ENCODE measurements at places on chromosomes 13 and 19.

DNA sequence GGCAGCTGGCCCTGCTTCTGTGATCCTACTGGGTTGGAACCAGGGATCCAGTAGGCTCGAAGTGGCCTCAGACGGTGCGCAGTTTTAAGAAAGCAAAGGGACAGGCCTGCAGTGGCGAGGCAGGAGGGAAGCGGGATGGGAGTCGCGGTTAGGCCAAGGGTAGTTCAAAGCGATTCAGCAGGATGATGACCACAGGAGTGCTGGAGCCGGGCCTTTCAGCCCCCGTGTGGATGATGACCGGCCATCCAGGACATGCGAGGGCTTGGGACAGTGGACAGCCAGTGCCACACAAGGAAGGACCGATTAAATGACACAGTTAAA, 854 bp downstream of the RNASEH2B start:
- DNase-seq: no peak

- no peak for DNase-seq
Observed at GRCh38 chr19:58474291-58474996, 1.7 kb upstream of the ZNF446 start.

- DNase-seq: no peak
Observed at GRCh38 chr13:21909331-21909730, 238.5 kb downstream of the FGF9 start.

DNA sequence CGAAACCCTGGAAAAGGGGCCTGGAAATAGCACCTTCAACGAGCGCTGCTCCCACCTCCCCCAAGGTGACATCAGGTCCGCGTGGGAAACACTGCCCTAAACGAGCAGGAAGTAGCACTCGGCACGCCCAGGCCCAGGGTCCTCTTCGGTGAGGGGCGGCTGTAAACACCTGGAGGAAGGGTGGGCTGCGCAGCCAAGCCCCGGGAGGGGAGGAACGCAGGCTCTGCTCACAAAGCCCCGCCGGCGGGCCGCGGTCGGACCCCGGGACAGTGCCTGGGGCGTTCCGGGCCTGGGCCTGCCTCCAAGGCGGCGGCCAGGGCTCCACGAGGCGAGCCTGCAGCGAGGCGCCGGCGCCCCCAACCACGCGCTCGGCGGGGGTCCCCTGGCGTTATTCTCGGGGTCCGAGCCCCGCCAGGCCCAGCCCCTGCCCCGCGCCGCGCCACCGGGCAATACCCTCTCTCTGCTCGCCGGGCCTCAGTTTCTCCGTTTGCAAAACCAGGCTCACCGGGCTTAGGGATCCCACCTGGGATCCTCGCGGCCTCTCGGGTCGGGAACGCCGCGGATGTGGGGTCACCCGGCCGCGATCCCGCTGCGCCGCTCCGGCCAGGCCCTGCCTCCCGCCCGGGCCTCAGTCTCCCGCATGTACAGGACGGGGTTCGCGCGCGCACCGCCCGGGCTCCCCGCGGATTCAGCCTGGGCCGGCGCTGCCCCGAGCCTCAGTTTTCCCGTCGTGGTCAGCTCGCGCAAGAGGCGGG, 630 bp downstream of the RNF126 start:
- DNase-seq: peak; percentile 61

- no peak for DNase-seq
Observed at GRCh38 chr19:47357788-47358680, 8.9 kb downstream of the DHX34 start.

DNA sequence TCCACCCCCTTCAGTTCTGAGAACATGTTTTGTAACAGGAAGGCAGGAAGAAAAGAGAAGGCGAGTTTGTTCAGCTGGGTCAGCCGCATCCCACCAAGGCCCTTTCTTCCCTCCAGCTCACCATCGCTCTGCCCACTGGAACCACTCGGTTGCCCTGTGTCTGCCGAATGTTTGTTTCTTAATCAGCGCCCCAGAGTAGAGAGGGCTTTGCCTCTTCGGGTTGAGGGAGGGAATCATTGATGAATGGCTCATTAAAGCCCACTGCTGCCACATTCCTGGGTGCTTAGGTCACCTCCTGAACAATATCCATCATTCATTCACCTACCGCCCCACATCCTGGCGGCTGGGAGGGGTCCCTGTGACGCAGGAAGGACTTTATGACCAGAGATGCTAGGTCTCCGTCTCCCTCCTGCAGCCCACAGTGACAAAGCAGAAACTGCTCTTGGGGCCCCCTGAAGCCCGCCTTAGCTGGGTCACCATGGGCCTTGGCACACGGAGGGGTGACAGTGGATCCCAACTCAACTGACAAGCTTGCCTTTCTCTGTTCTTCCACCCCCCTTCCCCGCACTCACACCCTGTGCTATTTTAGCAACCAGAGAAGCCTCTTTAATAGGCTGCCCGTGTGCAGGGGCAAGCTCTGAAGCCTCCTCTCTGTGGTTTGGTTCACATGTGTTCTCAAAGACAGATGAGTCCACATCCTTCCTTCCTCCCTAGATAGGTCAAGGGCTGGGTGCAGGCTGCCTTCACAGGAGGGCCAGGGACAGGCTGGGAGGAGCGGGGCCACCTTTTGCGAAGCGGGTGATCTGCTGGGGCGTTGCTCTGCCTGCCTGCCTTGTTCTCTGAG, 46.2 kb downstream of the ACTN4 start:
- peak; percentile 19 for DNase-seq

DNA sequence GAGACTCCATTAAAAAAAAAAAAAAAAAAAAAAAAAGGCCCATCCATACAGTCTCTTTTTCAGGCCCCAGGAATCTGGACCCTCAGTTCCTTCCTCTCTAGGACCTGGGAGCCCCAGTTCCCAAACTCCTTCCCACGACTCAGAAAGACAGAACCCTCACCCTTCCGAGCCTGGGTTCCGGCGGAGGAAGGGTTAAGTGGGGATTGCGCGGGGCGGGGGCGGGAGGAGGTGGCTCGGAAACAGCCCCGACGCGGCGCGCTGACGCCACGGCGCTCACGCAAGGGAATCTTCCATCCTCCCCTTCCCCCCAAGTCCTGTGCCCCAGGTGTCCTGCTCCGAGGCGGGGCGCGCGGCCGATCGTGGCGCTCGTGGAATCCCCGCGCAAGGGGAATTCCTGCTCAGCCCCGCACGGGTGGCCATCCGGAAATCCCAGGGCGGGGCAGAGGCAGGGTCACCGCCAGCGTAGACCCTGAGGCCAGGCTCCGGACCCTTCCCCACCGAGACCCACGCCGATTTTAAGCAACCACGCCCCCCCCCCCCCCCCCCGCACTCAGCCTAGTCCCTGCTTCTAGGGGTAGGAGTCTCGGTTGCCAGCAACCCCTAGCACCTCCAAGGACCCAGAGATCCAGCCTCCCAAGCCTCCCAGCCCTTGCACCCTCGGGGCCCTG, 659 bp downstream of the NFKBID start:
- DNase-seq: peak; percentile 81

GRCh38 chr13:80168089-80168850, 172.7 kb downstream of the SPRY2 start:
- DNase-seq: no peak

Measured in stimulated activated CD8-positive, alpha-beta memory T cell treated with anti-CD3 and anti-CD28 coated beads, Interleukin-12 subunit alpha, Interleukin-12 subunit beta, amount 100 ng/mL, for 4 hours (primary cell).